Neural crest cell (in vitro differentiated cells): ENCODE measurements at places on chromosomes 5 and 9. TPM values are rescaled to one million over a fixed set of nuclear protein-coding genes. Genes with fewer than 3 reads are reported as not detected.
A peak's percentile ranks its signal among the peaks of the same experiment; 100 is the strongest.

DNA sequence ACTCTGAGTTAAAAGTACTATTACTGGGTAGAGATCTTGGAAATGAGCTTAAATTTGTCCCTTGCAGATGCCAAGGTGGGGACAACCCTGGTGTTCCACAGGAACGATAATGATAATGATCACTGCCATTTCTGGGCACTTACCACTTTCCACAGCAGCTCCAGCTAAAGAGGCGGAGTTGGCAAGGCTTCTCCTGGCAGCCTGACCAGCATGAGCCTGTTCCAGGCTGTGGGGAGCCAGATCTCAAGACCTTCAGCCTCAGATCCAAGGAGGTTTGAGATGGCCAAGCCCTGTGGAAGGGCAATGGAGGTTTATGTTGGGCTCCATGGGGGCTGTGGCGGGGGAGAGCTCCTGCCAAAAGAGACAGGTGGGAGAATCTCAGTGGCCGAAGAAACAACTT lies 244.9 kb upstream of the MVB12B start:
- peaks cover 78% of the 10 kb centered on the region for H3K27me3 ChIP-seq
- H3K4me3 ChIP-seq: no peak overlapping the region
- no peaks in the 10 kb centered on the region for H3K36me3 ChIP-seq
- DNase-seq: no peak
- H3K27ac ChIP-seq: no peak overlapping the region

GRCh38 chr5:153661897-153662296 lies 171.4 kb downstream of the GRIA1 start:
- H3K27ac ChIP-seq: no peak overlapping the region
- no peak overlapping the region for H3K4me3 ChIP-seq
- H3K27me3 ChIP-seq: peaks cover 5% of the 10 kb centered on the region
- no peaks in the 10 kb centered on the region for H3K36me3 ChIP-seq

GRCh38 chr9:72362680-72363139 lies 2.3 kb downstream of the ZFAND5 start:
- H3K27ac ChIP-seq: peak overlapping the region; percentile 60
- peak; percentile 17 for DNase-seq
- H3K4me1 ChIP-seq: peaks cover 65% of the 10 kb centered on the region
- H3K36me3 ChIP-seq: peaks cover 22% of the 10 kb centered on the region

DNA sequence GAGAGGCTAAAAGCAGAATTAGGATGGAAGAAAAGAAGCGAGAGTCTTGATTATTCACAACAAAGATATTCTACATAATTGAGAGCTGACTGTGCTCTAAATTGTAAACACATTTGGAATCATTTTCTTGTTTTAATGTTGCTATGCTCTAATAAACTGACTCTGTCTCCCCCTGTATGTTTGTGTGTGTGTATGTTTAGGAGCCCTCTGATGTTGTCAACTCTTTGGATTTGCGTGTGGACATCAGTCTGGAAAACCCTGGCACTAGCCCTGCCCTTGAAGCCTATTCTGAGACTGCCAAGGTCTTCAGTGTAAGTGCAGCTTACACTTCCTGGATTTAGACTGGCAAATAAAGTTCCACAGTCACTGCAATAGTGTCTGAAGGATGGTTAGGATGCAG lies 37.8 kb downstream of the MOCS2 start:
- H3K36me3 ChIP-seq: no peaks in the 10 kb centered on the region
- H3K4me3 ChIP-seq: no peak overlapping the region
- H3K27ac ChIP-seq: no peak overlapping the region
- no peaks in the 10 kb centered on the region for H3K4me1 ChIP-seq
- no peaks in the 10 kb centered on the region for H3K27me3 ChIP-seq

GRCh38 chr9:130111786-130112537 lies 58.3 kb downstream of the GPR107 start:
- H3K27me3 ChIP-seq: no peaks in the 10 kb centered on the region
- peaks cover 4% of the 10 kb centered on the region for H3K4me1 ChIP-seq
- H3K27ac ChIP-seq: peak overlapping the region; percentile 87
- DNase-seq: no peak
- no peak overlapping the region for H3K4me3 ChIP-seq

DNA sequence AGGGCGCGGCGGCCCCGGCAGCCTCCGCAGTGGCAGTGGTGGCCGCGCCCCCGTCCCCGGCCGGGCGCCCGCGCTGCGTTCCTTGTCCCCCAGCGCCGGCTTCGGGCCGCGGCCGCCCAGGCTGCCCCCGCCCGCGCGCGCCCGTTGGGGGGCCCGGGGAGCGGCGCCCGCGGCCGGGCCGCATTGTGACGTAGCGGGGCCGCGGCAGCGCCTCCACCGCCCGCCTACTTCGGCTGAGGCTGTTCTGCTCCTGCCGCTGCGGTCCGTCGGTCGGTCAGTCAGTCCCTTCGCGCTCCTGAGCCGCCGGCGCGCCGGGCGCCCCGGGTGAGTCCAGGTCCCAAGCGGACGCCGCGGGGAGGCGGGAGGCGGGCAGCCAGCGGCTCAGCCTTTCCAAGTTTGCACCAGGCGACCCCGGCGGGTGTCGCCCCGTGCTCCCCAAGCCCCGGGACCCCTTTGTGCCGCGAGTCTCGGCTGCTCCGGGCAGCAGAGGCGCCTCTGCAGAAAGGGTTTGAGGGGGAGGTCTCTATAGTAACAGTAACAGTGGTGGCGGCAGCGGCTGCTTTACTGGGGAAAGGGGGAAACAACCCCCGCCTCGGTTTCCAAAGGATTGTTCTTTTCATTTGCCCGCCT lies at the start of gene SNCAIP:
SNCAIP (plus strand) TSS at position 277 of the 630 bp plus-strand sequence. CDS start 78,898 bp downstream, outside the sequence.
- H3K36me3 ChIP-seq: no peaks in the 10 kb centered on the region
- H3K27ac ChIP-seq: peak within 1 kb of the TSS; percentile 95
- H3K27me3 ChIP-seq: peaks cover 47% of the 10 kb centered on the region
- H3K4me1 ChIP-seq: peaks cover 22% of the 10 kb centered on the region
- DNase-seq: peak; percentile 47
- peak within 1 kb of the TSS; percentile 100 for H3K4me3 ChIP-seq

- no peaks in the 10 kb centered on the region for H3K36me3 ChIP-seq
- DNase-seq: no peak
- H3K27me3 ChIP-seq: no peaks in the 10 kb centered on the region
- H3K4me3 ChIP-seq: no peak overlapping the region
- no peaks in the 10 kb centered on the region for H3K4me1 ChIP-seq
Measured at GRCh38 chr5:40309851-40310250, 369.9 kb upstream of the PTGER4 start.

GRCh38 chr5:60262576-60263295 lies 369.2 kb upstream of the PDE4D start:
- no peaks in the 10 kb centered on the region for H3K36me3 ChIP-seq
- DNase-seq: no peak
- no peaks in the 10 kb centered on the region for H3K4me1 ChIP-seq
- no peaks in the 10 kb centered on the region for H3K27me3 ChIP-seq

DNA sequence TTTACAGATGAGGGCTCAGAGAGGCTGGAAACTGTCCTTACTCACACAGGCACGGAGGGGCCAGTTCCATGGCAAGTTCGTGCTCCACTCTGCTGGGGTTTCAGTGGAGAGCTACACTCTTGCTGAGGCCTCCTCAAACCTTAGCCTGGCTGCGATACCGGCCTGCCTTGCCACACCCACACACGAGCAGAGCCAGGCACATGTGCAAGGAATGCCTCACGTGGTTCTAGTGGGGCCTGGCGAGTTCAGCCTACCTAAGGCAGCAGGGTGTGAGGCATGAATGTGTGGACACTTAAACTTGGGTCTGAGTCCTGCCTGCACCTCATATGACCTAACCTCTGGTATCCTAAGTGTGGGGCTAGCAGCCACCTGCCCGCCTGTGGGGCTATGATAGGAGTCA lies 21.5 kb upstream of the PRDM12 start:
- no peak overlapping the region for H3K27ac ChIP-seq
- DNase-seq: no peak
- H3K36me3 ChIP-seq: peaks cover 8% of the 10 kb centered on the region

DNA sequence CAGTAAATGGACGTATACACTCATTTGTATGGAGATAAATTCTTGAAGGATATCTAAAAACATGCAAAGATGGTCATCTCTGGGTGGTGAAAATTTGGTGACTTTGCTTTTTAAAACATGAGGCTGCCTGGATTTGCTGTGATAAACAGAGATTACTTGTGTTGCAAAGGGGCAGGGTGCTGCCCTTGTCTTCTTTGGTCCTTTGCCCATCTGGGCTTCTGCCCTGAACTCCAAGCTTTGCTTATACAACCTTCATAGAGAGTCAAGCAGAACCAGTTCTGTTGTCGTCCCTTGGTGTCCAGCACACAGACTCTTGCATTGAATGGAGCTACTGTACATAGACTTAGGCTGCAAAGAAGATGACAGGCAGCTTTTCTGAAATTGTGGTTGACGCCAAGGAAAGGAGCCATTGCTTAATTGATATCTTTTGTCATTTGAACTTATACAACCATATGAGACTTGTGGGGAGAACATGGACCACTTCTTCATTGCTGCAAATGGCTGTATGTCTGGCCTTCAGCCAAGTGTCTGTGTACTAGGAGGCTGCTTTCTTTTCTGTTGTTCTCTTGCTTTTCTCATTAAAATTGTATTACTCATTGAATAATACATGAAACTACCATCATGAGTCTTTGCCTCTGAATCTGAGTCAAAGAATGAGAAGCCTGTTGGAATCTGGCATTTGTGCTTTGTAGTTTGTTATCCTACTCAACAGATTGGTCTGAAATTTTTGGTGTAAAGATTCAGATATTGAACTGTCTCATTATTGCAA lies 152.5 kb downstream of the DMRT2 start:
- no peak overlapping the region for H3K27ac ChIP-seq
- H3K4me3 ChIP-seq: no peak overlapping the region
- no peaks in the 10 kb centered on the region for H3K27me3 ChIP-seq
- no peaks in the 10 kb centered on the region for H3K4me1 ChIP-seq
- DNase-seq: no peak

- no peak for DNase-seq
- H3K27ac ChIP-seq: peak overlapping the region; percentile 67
- no peak overlapping the region for H3K4me3 ChIP-seq
- H3K4me1 ChIP-seq: peaks cover 31% of the 10 kb centered on the region
Measured at GRCh38 chr9:128082151-128082550, 14.1 kb downstream of the SLC25A25 start.

GRCh38 chr5:14235872-14236271 lies 92.7 kb downstream of the TRIO start:
- H3K27ac ChIP-seq: no peak overlapping the region
- no peaks in the 10 kb centered on the region for H3K27me3 ChIP-seq
- H3K4me3 ChIP-seq: no peak overlapping the region
- H3K4me1 ChIP-seq: peaks cover 31% of the 10 kb centered on the region

- no peaks in the 10 kb centered on the region for H3K36me3 ChIP-seq
- H3K27ac ChIP-seq: no peak overlapping the region
- no peak overlapping the region for H3K4me3 ChIP-seq
- no peak for DNase-seq
- H3K4me1 ChIP-seq: peaks cover 13% of the 10 kb centered on the region
Measured at GRCh38 chr5:6188344-6188743, 190.0 kb downstream of the MED10 start.

- H3K4me3 ChIP-seq: no peak overlapping the region
- H3K36me3 ChIP-seq: no peaks in the 10 kb centered on the region
- H3K27ac ChIP-seq: no peak overlapping the region
- no peaks in the 10 kb centered on the region for H3K4me1 ChIP-seq
- peaks cover 41% of the 10 kb centered on the region for H3K27me3 ChIP-seq
- DNase-seq: no peak
Measured at GRCh38 chr9:33230756-33231622, 9.0 kb upstream of the SPINK4 start.

- no peak overlapping the region for H3K4me3 ChIP-seq
- peaks cover 17% of the 10 kb centered on the region for H3K4me1 ChIP-seq
- H3K27ac ChIP-seq: no peak overlapping the region
- H3K36me3 ChIP-seq: no peaks in the 10 kb centered on the region
Measured at GRCh38 chr5:21071421-21071820, 1083.4 kb upstream of the CDH18 start.

- no peak overlapping the region for H3K27ac ChIP-seq
- H3K4me1 ChIP-seq: peaks cover 14% of the 10 kb centered on the region
- peaks cover 3% of the 10 kb centered on the region for H3K36me3 ChIP-seq
- peaks cover 10% of the 10 kb centered on the region for H3K27me3 ChIP-seq
- DNase-seq: no peak
- H3K4me3 ChIP-seq: no peak overlapping the region
Measured at GRCh38 chr5:82365744-82366228, 87.6 kb upstream of the RPS23 start.

- H3K27ac ChIP-seq: no peak overlapping the region
- no peaks in the 10 kb centered on the region for H3K27me3 ChIP-seq
- H3K4me1 ChIP-seq: no peaks in the 10 kb centered on the region
- no peak overlapping the region for H3K4me3 ChIP-seq
- H3K36me3 ChIP-seq: no peaks in the 10 kb centered on the region
Measured at GRCh38 chr5:39648848-39649227, 224.1 kb upstream of the DAB2 start.

- peaks cover 11% of the 10 kb centered on the region for H3K27me3 ChIP-seq
- H3K27ac ChIP-seq: no peak overlapping the region
- peaks cover 5% of the 10 kb centered on the region for H3K4me1 ChIP-seq
- DNase-seq: no peak
- no peak overlapping the region for H3K4me3 ChIP-seq
- no peaks in the 10 kb centered on the region for H3K36me3 ChIP-seq
Measured at GRCh38 chr5:6522331-6522730, 73.7 kb downstream of the UBE2QL1 start.

DNA sequence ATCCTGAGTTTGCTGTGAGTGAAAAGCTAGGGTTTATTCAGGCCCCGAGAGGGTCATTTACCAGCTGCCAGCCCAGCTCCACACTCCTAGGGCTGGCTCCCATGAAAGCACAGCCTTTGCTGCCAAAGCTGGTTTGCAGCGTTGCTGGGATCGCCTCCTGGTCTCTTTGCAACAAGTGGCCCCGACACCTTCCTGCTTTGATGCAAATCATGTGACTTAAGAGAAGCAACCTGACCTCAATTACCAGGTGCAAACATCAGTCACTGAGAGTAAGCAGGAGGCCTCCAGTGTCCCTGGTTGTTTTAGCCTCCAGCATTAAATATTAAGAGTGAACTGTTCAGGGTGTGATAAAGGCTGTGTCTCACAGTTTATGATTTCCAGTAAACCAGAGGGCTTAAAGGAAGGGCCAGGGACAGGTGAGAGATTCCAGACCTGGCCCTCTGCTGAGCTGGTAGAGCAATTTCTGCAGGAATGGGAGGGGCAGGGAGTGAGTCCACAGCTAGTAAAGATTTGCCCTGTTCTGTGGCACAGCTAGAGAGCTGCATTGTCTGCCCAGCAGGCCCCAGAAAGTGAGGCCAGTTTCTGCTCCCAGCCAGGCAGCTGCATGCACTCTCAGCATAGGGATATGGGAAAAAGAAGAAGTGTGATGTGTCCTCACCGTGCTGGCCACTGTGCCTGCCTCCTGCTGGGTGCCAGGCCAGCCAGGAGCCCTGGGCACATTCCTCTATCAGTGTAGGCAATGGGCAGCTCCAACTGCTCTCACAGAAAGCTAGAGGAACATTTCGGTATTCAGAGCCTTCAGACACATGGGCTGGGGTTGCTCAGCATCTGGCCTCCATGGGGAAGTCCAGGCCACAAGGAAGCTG lies 58.0 kb downstream of the SLC22A5 start:
- no peaks in the 10 kb centered on the region for H3K4me1 ChIP-seq
- H3K27me3 ChIP-seq: no peaks in the 10 kb centered on the region
- H3K4me3 ChIP-seq: no peak overlapping the region
- H3K36me3 ChIP-seq: no peaks in the 10 kb centered on the region
- peak overlapping the region; percentile 59 for H3K27ac ChIP-seq

- no peak for DNase-seq
- H3K36me3 ChIP-seq: no peaks in the 10 kb centered on the region
- no peak overlapping the region for H3K27ac ChIP-seq
- H3K4me3 ChIP-seq: no peak overlapping the region
Measured at GRCh38 chr9:90857855-90858254, 56.2 kb downstream of the SYK start.

Gene GNAQ
- 53.3 and 59.1 TPM in 2 replicates for total RNA-seq

Gene WNK2
- 27.8 and 34.3 TPM in 2 replicates for total RNA-seq

Gene ACOT12
- total RNA-seq: not detected in 2 replicates

Gene AGTPBP1
- total RNA-seq: 42.4 and 43.0 TPM in 2 replicates

Gene SLU7
- total RNA-seq: 26.2 and 27.1 TPM in 2 replicates

Gene C9orf153
- 0.19 and 0.34 TPM in 2 replicates for total RNA-seq

Gene CCL27
- total RNA-seq: 0.86 TPM in 1 of 2 replicates, not detected in the other

Gene ELAVL2
- 26.0 and 31.3 TPM in 2 replicates for total RNA-seq

Gene BHMT2
- not detected in 2 replicates for total RNA-seq

Gene CHD1
- total RNA-seq: 72.0 and 75.3 TPM in 2 replicates

Gene FOXI1
- total RNA-seq: not detected in 2 replicates
